ENCODE measurements at places on chromosomes 1 and 21.

GRCh38 chr1:41474490-41475271, 9.8 kb downstream of the EDN2 start:
- no peak for DNase-seq

GRCh38 chr1:51265618-51266017, 29.5 kb downstream of the RNF11 start:
- no peak for DNase-seq

DNA sequence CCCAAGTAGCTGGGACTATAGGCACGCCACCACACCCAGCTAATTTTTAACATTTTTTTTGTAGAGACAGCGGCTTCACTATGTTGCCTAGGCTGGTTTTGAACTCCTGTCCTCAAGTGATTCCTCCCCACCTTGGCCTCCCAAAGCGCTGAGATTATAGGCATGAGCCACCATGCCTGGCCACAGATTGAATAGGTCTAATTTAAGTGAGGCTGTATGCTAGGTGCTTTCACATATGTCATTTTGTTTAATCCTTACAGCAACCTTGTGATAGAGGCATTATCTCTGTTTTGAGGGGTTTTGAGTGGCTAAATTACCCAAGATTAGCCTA, 7.2 kb downstream of the INTS3 start:
- DNase-seq, result no peak

DNA sequence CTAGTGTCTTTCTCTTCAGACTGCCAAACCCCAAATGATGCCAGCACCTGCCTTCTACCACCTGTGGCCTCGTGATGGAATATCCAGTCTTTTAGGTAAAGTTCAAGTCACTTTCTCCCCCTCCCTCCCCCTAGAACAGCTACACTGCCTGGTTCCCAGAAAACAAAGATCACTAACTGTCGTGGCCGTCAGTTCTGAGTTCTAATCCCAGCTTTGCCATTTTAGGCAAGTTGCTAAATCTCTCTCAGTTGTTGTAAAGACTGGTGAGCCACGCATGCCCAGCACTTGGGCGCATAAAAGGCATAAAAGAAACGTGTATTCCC, 648 bp upstream of the TRAPPC3 start:
- DNase-seq, result no peak

DNA sequence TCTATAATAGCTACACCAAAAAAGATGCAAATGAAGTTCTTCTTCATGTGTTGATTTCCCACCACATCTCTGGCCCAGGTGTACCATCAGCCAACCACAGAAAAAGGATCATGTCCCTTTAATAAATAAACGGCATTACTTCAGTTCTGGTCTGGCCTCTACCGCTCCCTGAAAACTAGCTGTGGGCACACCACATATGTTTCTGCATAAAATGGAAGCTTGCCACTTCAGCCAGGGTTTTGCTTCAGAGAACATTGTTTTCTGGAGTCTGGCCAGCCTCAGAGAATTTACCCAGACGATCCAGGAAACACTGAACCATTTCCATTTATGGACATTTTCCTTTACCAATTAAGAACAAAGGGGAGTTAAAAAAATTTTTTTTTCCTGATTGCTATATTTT, 5.8 kb upstream of the LAMC2 start:
- DNase-seq, result peak; percentile 65
